ENCODE measurements at places on chromosomes 2 and 18.

DNA sequence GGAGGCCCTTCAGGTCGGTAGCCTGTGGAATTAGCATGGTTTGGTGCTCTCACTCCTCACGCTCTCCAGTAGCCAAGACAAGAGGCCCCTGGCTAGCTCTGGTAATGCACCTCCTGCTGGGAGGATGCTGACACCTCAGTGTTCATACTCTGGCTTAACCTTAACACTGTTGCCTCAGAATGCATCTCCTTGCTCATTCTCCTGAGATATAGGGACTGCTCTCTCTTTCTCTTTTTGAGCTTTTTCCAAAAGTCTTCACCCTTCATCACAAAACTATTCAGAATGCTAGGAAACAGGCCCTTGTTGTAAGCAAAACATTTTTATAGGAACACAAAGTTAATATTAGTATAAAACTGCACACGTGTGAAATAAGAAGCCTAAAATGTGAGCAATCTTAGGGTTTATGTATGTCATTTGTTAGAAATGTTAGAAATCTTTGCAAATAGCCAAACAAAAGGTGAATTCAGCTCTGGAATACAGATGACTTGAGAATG lies 17.3 kb upstream of the IMPA2 start:
- no peak for DNase-seq

DNA sequence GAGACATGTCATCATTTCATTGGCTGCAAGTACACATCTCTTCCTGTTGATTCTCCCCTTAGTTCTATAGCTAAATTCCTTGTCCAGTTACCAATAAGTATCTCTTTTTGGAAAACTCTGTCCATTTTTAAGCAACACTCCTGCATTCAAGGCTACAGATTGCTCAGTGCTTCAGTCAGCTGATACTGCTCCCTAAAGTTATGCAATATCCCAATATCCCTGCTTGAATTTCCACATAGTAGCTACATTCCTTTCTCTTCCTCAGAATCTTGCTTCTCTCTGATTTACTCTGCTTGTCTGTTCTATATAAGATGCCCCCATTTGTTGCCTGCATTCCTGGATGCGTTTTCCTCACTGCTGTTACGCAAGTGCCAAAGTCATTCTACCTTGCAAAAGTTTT lies 109.8 kb downstream of the PARD3B start:
- no peak for DNase-seq

GRCh38 chr2:222609381-222609780 lies 46.5 kb downstream of the FARSB start:
- DNase-seq = no peak

DNA sequence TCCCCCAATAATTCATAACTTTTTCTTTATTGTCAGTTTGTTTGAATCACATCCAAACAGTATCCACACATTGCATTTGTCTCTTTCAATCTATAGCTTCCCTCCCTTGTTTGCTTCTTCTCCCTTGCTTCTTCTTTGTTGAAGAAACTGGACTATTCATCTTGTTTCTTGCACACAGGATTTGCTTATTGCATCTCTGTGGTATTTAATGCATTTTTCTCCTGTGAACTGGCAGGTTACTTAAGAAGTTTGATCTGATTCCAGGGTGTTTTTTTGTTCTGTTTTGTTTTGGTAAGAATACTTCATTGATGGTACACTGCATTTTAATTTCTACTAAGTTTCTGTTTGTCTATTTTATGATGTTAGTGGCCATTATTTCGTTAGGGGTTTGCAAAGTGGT lies 166.8 kb downstream of the CAMKMT start:
- DNase-seq = no peak

GRCh38 chr2:33672896-33673295 lies 73.8 kb upstream of the FAM98A start:
- DNase-seq = no peak

GRCh38 chr2:231177156-231178025 lies 21.0 kb upstream of the ARMC9 start:
- no peak for DNase-seq

GRCh38 chr2:25618676-25619075 lies 54.7 kb downstream of the DTNB start:
- DNase-seq = peak; percentile 92

DNA sequence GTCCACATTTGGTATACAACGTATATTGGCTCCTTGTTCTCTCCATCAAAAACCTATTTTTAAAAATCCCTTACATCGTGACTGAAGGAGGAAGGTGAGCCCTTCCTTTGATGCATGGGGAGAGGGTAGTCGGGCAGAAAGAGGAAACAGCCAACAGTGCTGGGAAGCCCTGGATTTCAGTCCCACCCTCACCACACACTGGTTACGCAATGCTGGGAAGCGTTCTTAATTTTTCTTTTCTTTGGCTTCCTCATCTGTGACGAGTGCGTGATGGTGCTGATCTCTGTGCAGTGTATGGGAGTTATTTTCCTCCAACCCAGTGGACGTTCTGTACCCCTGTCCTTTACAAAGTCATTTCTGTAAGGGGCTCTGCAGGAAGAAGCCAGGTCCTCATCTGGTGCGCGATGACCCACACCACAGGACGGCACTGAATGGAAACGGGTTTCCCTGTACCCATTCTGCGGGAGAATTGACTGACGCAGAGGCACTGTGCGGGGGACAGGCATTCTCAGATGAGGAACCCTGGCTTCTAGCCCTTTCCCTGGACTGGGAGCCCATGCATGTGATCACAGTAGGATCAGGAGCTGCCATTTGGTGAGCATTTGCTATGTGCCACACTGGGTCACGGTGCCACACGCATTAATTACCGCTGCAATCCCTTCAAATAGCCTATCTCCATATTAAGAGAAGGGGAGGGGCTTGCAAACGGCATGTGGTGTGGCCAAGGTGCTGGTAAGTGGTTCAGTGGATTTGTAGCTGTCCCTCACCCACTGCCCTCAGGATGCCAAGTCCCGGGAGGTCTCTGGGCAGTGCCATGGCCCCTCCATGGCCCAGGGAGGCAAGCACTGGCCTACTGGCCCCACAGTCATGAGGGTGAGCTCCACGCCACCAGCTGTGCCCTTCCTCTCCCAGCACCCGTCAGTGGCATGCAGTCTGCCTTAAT lies 4.3 kb downstream of the COLEC11 start:
- no peak for DNase-seq

- no peak for DNase-seq
Observed at GRCh38 chr2:6806604-6807003, 59.1 kb downstream of the CMPK2 start.

DNA sequence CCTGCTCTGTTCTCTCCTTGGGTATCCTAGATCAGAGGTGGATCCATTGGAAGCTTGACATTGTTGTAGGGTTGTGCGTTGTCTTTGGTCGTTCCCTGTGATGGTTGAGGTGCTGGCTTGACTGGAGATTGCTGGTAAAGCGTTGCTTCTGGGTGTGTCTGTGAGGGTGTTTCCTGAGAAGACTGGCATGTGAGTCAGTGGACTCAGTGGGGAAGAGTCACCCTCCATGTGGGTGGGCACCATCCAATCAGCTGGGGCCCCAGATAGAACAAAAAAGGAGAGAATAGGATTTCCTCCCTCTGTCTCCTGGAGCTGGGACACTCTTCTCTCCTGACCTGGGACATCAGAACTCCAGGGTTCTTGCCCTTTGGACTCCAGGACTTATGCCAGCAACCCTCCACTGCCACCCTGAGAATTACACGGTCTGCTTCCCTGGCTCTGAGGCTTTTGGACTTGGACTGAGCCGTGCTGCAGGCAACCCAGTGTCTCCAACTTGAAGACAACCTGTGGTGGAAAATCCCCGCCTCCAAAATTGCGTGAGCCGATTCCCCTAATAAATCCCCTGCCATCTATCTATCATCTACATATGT lies 14.8 kb upstream of the REEP1 start:
- no peak for DNase-seq

GRCh38 chr2:74806920-74807319 lies 27.0 kb upstream of the HK2 start:
- no peak for DNase-seq

DNA sequence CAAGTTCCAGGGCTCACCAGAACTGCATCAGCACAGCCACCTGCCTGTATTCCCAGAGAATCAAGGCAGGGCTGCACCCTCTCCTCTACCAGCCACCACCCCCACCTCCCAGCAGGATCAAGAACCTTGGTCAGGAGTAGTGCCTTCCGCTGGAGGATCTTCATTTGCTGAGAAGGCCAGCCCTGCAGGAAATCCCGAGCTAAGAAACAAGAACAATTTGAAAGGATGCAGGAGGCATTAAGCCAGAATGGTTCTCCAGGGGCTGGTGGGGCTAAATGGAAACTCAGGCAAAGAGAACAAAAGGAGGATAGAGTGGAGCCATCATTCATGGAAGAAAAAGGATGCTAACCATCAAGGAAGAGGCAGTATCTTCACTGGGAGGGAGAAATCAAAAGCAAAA lies 147.3 kb upstream of the SLC14A2 start:
- no peak for DNase-seq

GRCh38 chr2:58514252-58514651 lies 273.1 kb upstream of the FANCL start:
- DNase-seq = no peak

- no peak for DNase-seq
Observed at GRCh38 chr18:48785736-48786454, 164.9 kb downstream of the SMAD7 start.

- DNase-seq = no peak
Observed at GRCh38 chr2:146912536-146912935, 932.3 kb upstream of the ACVR2A start.

- DNase-seq = no peak
Observed at GRCh38 chr2:12057436-12058166, 311.2 kb downstream of the LPIN1 start.

- DNase-seq = no peak
Observed at GRCh38 chr18:45517181-45517741, 98.0 kb upstream of the SLC14A2 start.

DNA sequence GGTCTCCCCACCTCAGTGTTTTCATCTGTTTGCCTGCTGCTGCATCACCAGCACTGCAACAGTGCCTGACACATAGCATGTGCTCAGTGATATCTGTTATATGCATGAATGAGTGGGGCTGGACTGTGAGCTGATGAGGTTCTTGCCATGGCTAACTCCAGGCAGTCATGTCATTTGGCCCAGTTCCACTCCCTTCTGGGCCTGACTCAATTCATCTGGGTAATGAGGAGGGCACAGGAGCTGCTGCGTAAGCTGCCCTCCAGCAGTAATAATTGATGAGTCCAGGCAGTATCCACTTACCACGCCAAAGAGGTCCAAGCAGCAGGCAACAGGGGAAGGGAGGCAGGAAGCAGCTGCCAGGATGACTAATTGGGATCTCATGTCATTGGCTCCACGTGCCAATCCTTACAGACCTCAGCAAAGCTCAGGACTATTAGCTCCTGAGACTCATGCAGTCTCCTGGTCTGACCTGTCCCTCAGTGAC lies 34.1 kb upstream of the MAT2A start:
- DNase-seq = peak; percentile 82

DNA sequence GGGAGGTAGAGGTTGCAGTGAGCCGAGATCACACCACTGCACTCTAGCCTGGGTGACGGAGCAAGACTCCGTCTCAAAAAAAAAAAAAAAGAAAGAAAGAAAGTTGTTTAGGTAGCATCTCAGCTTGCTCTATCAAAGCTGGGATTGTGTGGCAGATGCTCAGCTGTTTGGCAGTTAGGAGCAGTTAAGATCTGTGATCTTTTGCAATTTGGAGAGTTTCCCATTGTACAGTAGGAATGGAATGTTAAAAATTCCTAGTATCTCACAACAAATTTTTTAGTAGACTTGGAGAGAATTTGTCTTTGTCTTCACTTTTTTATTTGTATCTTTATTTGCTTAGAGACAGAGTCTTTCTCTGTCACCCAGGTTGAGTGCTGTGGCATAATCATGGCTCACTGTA lies 122.9 kb upstream of the UNC80 start:
- no peak for DNase-seq

GRCh38 chr2:65214361-65214760 lies 13.3 kb upstream of the ACTR2 start:
- no peak for DNase-seq

DNA sequence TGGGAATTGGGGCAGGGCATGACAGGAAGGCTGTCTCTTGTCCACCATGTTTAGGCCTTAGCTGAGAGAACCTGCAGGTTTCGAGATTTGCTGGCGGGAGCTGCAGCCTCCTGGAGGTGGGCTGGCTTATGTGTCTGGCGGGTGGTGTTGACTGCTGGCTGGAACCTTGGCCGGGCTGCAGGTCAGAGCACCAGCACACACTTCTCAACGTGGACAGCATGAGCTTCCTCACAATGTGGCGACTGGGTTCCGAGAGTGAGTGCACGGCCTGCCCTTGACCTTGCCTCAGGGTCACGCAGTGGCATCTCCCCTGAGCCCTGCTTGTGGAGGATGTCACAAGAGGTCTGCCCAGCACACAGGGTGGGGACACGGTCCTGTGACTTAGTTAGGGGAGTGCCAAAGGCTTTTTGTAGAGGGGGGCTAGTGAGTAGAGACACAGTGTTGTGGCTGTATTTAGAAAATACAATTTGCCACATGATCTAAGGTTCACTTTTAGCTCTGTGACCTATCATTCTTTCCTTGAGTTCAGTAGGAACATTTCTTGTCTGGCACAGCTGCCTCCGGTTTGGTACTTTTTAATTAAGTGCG lies 134.8 kb downstream of the SEPTIN10 start:
- DNase-seq = no peak

DNA sequence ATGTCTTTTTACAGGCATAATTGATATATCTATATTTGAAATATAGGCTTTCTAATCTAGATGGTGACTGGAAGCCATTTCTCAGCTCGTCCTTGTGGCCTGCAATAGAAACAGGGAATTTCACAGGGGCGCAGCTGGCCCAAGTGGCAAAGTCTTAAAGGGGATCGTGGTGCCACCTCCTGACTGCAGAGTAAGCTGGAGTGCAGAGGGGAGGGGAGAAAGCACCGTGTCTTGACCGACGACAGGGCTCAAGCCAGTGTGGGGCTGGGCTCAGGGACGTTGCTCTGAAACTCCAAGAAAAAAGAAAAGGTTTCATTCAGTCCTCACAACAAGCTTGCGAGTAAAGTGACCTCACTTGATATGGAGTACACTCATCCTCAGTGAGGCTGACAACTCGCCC lies 255.1 kb downstream of the DCDC2C start:
- no peak for DNase-seq

DNA sequence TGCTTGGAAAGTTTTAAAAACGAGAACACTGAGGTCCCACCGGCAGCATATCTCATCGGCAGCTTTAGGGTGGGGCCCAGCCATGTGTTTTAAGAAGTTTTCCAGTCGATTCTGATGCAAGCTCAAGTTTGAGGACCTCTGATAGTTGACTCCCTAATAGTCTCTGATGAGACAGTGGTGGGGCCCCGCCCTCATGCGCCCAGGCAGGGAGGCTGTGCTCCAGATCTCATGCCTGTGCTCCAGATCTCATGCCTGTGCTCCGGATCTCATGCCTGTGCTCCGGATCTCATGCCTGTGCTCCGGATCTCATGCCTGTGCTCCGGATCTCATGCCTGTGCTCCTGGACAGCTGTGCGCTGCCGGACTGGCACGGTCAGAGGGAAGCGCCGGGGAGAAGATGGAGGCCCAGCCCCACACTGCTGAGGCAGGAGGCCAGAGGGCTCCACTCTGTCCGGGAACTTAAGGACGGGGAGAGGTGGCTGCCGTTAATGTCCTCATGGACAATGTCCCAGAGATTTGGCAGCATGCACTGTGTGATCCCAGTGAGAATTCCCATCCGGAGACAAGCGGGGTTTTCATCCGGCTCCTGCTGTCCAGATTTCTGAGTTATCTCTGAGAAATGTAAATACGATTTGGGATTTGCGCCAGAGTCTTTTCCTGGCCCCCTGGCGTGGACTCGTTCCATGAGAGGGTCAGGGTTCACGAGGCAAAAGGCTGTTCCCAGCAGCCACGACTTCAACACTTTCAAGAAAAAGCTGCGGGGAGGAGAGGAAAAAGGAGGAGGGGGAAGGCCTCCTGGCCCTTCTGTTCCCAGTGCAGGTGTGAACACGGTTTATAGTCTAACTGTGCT lies 9.4 kb upstream of the COLEC11 start:
- DNase-seq = no peak

- peak; percentile 12 for DNase-seq
Observed at GRCh38 chr18:57561728-57562423, 24.6 kb downstream of the FECH start.

Measured in SHP77 treated with DMSO at 0.1 percent for 48 hours (cell line).